AG09309 (cell line): ENCODE measurements at places on chromosomes 16 and 17.

GRCh38 chr16:14492614-14493013 lies 137.4 kb downstream of the PARN start:
- no peak for DNase-seq

- no peak for DNase-seq
Observed at GRCh38 chr17:60138769-60139437, 10.9 kb upstream of the CA4 start.

DNA sequence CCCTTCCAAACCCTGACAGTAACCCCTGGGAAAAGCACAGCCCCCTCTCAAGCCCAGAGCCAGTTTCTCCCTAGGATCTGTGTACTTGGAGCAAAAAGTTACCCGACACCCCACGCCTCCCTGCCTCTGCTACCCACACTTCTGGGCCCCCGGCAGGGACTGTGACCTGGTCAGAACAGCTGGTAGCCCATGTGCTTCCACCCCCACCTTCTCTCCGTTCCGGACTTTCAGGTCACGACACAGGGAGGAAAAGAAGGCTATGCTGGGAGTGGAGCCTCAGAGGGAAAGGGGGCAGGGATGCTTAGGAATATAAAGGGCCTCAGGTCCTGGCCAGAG lies 6.4 kb downstream of the PPY start:
- DNase-seq: no peak

GRCh38 chr17:37772982-37773381 lies 28.1 kb upstream of the HNF1B start:
- no peak for DNase-seq

GRCh38 chr16:64522548-64522947 lies 599.3 kb downstream of the CDH11 start:
- DNase-seq: no peak

DNA sequence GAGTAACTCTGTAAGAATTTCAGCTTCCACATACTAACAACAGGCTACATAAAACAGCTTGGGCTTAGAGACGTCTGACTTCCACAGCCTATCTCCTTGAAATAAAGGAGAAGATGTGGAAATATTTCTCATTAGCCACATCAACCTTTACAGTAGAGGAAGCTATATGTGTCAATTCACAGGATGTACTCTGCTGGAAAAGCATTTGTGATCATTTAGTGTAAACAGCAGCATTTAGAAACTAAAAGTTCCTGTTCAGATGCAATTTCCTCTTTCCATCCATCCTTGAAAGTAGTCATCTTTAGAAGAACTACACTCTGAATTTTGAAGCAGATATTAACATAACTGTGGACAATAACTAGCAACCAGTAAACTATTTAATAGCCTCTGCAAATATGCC lies 46.2 kb downstream of the XPO6 start:
- DNase-seq: no peak

DNA sequence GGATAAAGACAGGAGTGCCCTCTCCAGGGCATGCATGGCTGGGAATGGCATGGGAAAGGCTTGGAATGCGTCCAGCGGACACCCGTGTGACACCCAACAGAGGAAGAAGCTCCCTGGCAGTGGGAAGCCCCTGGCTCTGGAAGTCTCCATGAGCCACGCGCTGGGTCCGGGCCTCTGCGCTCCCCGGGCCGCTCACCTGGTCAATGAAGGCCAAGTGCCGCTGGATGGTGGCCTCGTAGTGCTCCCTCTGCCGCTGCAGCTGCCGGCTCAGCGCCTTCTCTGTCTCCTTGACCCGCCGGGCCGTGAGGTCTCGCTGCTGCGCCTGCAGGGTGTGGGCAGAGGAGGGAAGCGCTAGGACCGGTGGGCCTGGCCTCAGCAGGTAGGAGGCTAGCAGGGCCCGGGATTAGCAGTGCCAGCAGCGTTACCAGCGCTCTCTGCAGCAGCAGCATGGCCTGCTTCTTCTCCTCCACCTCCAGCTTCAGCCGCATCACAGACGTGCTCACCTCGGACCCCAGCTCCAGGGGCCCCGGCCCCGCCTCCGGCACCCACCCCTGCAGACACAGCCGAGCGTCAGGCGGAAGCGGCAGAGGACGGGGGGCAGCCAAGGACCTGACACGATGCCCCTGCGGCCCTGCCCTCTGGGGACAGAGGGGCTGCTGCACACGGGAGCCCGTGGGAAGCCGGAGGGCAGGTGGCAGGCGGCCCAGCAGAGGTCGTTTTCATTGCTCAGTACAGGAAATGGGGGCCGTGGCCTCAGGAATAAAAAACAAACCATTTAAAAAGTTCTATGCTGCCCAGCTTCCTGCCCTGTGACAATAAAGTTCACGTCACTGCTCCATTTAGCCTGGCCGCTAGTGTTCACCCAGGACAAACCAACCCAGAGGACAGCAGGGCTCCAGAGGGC lies 26.0 kb downstream of the CEP131 start:
- DNase-seq: no peak

GRCh38 chr17:64180089-64181073 lies 50.4 kb upstream of the ERN1 start:
- peak; percentile 63 for DNase-seq

DNA sequence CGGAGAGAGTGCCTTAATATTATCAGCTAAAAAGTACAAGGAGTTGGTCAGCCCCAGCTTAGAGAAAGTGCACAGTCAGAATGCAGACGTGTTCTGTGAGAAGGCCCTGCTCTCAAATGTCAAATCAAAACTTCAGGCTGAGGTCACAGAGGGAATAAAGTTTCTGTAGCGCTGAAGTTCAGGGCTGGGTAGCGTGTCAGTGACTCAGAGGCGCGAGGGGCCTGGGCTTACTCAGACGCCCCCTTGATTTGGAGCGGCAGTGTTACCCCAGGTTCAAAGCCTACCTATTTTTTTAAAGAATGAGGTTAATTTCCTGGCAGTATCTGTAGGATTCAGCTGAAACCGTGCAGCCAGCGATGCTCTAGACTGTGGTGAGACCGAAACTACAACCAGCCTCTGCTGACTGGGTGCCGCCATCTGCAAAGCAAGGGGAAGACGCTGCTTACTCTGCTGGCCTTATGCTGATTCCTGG lies 4.8 kb downstream of the CIAO3 start:
- DNase-seq: no peak

- DNase-seq: no peak
Observed at GRCh38 chr16:81752225-81752875, 26.7 kb upstream of the PLCG2 start.

GRCh38 chr17:43392397-43392796 lies 6.4 kb upstream of the ARL4D start:
- no peak for DNase-seq

DNA sequence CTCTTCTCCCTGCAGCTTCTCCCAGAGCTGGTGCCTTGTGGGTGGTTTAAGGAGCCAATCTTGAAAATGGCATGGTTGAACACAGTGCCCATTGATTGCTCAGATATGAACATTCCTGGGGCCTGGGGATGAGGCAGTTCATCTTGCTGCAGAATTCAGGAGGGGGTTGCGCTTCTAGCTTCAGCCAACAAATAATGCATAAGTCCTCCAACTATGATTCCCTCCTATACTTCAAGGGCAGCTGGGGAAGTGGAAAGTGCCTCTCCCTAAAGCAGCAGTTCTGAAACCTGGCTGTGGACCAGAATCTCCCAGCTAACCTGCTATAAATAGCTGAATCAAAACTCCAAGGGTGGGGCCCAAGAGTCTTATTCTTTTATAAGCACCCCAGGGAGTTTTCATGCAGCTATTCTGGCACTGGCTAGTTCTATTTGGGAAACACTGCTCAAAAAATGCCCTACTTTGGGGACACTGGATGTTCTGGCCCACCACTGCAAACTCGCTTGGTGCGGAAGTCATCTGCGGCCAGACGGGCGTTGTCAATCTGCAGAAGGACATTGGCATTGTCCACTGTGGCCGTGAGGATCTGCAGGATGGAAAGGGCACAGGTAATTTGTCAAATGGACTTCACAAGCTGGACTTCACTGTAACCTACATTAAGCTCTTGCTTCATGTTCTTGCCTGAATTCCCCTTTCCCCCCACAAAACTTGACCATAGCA lies 130.3 kb downstream of the CCDC144A start:
- no peak for DNase-seq

DNA sequence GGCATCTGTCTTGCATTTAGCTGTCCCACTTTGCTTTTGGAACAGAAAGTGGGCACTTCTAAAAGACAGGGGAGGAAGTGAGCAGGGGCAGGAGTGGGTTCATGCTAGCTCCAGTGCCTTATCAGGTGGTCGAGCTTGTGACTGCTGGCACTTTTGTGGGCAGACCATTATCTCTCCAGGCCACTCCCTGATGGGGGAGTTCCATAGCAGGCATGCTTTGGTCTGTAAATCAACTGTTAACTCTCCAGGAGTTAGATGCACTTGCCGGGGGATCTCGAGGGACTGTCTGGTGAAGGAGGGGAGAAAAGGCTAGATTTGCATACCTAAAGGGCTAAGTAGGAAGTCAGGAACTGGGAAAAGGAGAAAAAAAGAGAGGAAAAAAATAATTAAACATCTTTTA lies 9.3 kb upstream of the CARD14 start:
- no peak for DNase-seq

GRCh38 chr16:56777482-56777881 lies 47.6 kb downstream of the NUP93 start:
- no peak for DNase-seq

DNA sequence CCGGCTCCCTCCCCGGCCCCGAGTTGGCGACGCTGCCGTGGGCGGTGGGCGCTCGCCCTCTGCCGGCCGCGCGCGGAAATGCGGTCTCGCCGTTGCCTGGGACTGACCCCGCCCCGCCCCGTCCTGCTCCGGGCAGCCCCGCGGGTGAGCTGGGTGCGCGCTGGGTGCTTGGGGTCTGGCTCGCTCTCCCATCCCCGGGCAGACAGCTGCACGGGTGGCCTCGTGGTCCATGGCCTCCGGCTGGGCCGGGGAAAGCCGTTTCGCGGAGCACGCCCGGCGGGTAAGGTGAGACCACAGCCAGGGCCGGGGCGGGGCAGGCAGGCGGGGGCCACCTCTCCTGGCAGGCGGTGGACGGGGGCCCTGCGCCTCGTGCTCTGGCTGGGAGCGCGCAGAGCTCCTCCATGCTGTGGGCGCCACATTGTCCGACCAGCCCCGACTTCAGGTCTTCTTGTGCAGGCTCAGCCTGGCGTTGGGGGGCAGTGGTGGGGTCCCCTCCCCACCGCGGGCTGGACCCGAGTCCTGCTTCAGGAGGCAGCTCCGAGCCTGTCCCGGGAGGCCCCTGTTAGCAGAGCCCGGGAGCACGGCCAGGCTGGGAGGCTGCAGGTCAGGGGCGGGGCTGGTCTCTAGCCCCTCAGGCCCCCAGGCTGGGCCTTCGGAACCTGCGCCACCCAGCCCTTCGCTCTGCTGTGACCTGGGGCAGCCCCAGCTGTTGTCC lies 7.0 kb upstream of the C1QTNF8 start:
- no peak for DNase-seq

- DNase-seq: peak; percentile 74
Observed at GRCh38 chr17:37488607-37489196, 989 bp upstream of the DUSP14 start.

GRCh38 chr16:49052846-49053245 lies 228.8 kb downstream of the CBLN1 start:
- DNase-seq: no peak

GRCh38 chr16:49649013-49649765 lies 206.7 kb downstream of the ZNF423 start:
- DNase-seq: no peak

- no peak for DNase-seq
Observed at GRCh38 chr17:53912117-53912516, 89.4 kb downstream of the KIF2B start.

- DNase-seq: no peak
Observed at GRCh38 chr17:19372866-19373504, 5.3 kb upstream of the MAPK7 start.

GRCh38 chr17:55242476-55242875 lies 22.3 kb upstream of the HLF start:
- DNase-seq: no peak

DNA sequence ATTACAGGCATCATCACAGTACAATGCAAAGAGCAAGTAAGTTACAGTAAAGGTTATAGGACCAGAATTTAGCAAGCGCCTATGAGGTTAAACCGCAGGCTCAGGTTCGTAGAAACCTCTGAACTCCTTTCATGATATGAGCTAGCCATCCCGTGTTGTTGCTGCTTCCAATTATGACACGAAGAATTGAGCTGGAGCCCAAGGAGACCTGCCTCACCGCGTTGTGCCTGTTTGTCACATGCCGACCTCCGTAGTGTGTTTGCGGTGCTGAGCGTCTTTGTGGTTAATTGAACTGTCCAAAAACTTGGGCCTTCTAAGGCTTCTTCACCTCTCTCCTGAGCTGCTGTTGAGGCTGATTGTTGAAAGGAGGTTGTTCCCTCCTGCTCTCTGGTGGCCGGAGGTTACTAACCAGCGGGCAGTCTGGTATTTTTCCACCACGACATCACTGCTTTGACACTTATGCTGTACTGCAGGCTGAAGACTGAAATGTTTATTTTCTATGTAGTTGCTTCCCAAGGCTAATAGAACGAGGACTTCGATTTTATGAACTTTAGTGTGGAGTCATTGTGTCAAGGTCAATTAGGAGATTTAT lies 67.5 kb downstream of the SEC14L1 start:
- DNase-seq: peak; percentile 25

- no peak for DNase-seq
Observed at GRCh38 chr17:30041551-30041950, 75.1 kb upstream of the NSRP1 start.

- DNase-seq: no peak
Observed at GRCh38 chr17:37292429-37293139, 83.2 kb upstream of the C17orf78 start.

DNA sequence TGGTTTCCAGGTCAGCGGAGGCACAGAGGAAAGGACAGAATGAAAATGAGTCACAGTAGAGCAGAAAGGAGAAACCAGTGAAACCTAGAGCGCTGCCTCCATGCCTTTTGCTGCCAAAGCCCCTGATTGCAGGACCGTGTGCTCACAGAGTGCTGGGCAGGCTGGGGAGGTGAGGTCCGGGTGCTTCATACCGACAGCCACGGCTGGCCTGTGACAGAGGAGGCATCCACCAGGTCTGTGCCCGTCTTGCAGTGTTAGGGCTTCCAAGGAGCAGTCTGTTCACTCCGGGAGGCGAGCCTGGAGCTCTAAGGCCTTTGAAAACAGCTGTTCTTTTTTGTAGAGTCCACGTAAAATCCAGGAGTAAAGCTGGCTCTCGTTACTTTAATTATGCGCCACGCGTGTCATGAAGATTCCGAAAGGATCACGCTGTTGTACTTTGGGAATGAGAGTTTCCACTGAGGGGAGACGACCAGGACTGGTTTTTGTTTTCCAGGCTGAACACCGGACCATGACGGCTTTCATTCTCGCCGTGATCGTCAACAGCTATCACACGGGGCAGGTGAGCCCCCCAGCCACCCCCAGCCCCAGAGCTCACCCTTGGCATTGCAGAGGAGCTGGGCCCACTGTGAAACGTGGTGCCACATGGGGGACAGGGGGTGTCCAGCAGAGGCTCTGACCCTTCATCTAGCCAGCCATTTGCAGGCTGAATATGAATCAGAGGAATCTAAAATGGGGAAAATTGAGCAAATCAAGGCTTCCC lies 108.5 kb upstream of the CHMP6 start:
- no peak for DNase-seq

GRCh38 chr16:50121721-50122445 lies 31.2 kb upstream of the TENT4B start:
- DNase-seq: no peak
